ENCODE measurements at places on chromosomes 4 and X. TPM values are rescaled to one million over a fixed set of nuclear protein-coding genes. Genes with fewer than 3 reads are reported as not detected.

ERVMER34-1 gene
- total RNA-seq = not detected

ABCG2 gene
- total RNA-seq = 3.4 TPM

DGAT2L6 gene
- not detected for total RNA-seq

RELL1 gene
- 80.5 TPM for total RNA-seq

HTRA3 gene
- total RNA-seq = 6.8 TPM

CT45A10 gene
- total RNA-seq = not detected

TNIP3 gene
- under 0.01 TPM for total RNA-seq

TCEAL7 gene
- 5.9 TPM for total RNA-seq

DMD gene
- total RNA-seq = 3.6 TPM

PLAC8 gene
- total RNA-seq = not detected

USP27X gene
- 2.9 TPM for total RNA-seq

FABP2 gene
- not detected for total RNA-seq

METTL14 gene
- total RNA-seq = 17.8 TPM

SUPT20HL1 gene
- not detected for total RNA-seq

KLHL13 gene
- total RNA-seq = 48.4 TPM

L1CAM gene
- 0.23 TPM for total RNA-seq

GRIA3 gene
- 2.5 TPM for total RNA-seq

ITGB1BP2 gene
- 0.70 TPM for total RNA-seq

TSPAN7 gene
- total RNA-seq = not detected

AKAP4 gene
- not detected for total RNA-seq

SATL1 gene
- not detected for total RNA-seq

RPL39 gene
- total RNA-seq = 2,273 TPM

XPNPEP2 gene
- total RNA-seq = not detected

RBMX gene
- 116 TPM for total RNA-seq

SMIM43 gene
- total RNA-seq = 0.23 TPM

PAGE1 gene
- not detected for total RNA-seq

SMR3B gene
- not detected for total RNA-seq

PGAM4 gene
- total RNA-seq = not detected

OPRPN gene
- not detected for total RNA-seq

PABPC4L gene
- 1.6 TPM for total RNA-seq

SLC30A9 gene
- total RNA-seq = 64.7 TPM

ASB12 gene
- total RNA-seq = not detected

SSX1 gene
- total RNA-seq = not detected

SUPT20HL2 gene
- total RNA-seq = not detected

NAA11 gene
- not detected for total RNA-seq

PASD1 gene
- total RNA-seq = not detected

PRR32 gene
- not detected for total RNA-seq

CFAP299 gene
- 14.0 TPM for total RNA-seq

GUCY1A1 gene
- total RNA-seq = 0.08 TPM

SRP72 gene
- total RNA-seq = 95.9 TPM

TMPRSS11D gene
- total RNA-seq = not detected

TRIM2 gene
- 69.9 TPM for total RNA-seq

GAGE12E gene
- not detected for total RNA-seq

SOWAHB gene
- not detected for total RNA-seq

RADX gene
- total RNA-seq = 1.7 TPM

TENM3 gene
- 0.08 TPM for total RNA-seq

TRIML2 gene
- total RNA-seq = not detected

KLHL5 gene
- total RNA-seq = 78.0 TPM

MRFAP1 gene
- total RNA-seq = 228 TPM

RAPGEF2 gene
- 70.6 TPM for total RNA-seq

YY2 gene
- 1.1 TPM for total RNA-seq

HAUS7 gene
- total RNA-seq = 14.7 TPM

Measured in smooth muscle cell of the coronary artery (primary cell).